ENCODE measurements at places on chromosomes 3 and 15.
A peak's percentile ranks its signal among the peaks of the same experiment; 100 is the strongest.

- DNase-seq: no peak
Measured at GRCh38 chr15:63864186-63864585, 30.4 kb upstream of the HERC1 start.

- no peak for DNase-seq
Measured at GRCh38 chr15:61869656-61870055, 190.6 kb downstream of the VPS13C start.

- no peak for DNase-seq
Measured at GRCh38 chr15:85837881-85838280, 43.2 kb upstream of the KLHL25 start.

DNA sequence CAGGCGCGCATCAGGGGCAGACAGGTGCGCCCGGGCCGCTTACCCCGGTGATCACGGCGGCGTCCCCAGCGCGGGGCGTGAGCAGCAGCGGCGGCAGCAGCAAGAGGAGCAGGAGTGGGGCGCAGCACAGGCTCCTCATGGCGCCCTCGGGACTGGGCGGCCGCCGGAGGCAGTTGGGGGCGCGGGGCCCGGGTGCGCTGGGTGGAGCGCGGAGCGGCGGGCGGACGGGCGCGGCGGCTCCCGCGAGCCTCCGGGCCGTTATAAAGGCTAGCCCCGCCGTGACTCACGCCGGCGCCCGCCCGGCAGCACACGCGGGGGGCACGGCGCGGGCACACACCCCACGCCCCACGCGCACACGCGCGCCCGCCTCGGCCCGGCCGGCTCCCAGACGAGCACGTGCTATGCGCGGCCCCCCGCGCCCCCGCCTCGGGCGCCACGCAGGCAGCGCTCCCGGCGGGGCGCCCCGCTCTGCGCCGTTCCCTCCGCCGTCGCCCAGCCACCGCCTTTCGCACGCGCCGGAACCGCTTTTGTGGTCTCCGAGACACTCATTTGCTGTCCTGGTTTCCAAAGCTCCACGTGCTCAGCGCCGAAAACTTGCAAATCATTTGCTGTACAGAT, at the start of gene PROK2:
PROK2 (minus strand) TSS at position 235 of the 618 bp plus-strand sequence; CDS start at position 139, 96 bp downstream.
- peak; percentile 14 for DNase-seq

GRCh38 chr3:74862476-74862875, 248.0 kb upstream of the CNTN3 start:
- no peak for DNase-seq

GRCh38 chr3:182651461-182651860, 141.8 kb upstream of the ATP11B start:
- no peak for DNase-seq

DNA sequence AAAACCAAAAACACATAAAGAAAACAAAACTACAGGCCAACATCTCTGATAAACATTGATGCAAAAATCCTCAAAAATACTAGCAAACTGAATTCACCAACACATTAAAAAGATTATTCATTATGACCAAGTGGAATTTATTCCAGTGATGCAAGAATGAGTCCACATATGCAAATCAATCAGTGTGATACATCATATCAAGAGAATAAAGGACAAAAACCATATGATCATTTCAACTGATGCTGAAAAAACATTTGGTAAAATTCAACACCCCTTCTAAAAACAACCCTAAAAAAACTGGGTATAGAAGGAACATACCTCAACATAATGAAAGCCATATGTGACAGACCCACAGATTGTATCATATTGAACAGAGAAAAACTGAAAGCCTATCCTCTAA, 265.6 kb upstream of the DCBLD2 start:
- no peak for DNase-seq

- DNase-seq: no peak
Measured at GRCh38 chr3:149563114-149563513, 88.6 kb downstream of the TM4SF4 start.

Measured in inflammatory macrophage treated with lipopolysaccharide for 4 hours (primary cell).